ENCODE measurements at places on chromosomes 13 and 19.
A peak's percentile ranks its signal among the peaks of the same experiment; 100 is the strongest.

DNA sequence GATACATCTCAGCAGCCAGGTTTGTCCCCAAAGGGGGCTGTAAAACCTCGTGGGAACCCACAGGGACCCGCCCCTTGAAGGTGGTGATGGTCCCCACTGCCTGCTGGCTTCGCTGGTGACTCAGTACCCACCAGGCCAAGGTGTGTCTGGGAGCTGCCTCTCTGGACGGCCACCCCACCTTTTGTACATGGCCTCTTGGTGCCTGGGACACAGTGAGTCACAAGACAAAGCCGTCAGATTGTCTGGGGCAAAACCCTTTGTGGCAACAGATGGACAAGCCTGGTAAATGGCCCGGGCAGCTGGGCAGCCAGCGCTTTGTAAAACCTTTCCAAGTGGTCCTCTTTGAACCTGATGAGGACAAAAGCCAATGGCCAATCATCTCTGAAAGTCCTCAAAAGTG is 27.9 kb upstream of the KLF2 start:
- no peaks in the 10 kb centered on the region for H3K36me3 ChIP-seq
- H3K4me1 ChIP-seq: no peaks in the 10 kb centered on the region
- no peak overlapping the region for H3K4me3 ChIP-seq
- H3K27me3 ChIP-seq: no peaks in the 10 kb centered on the region
- no peak for DNase-seq
- no peak overlapping the region for H3K27ac ChIP-seq

- H3K4me3 ChIP-seq: peak overlapping the region; percentile 79
- peaks cover 21% of the 10 kb centered on the region for H3K4me1 ChIP-seq
- no peaks in the 10 kb centered on the region for H3K27me3 ChIP-seq
These were observed 2.9 kb upstream of the HOOK2 start for GRCh38 chr19:12778017-12778904.

GRCh38 chr19:12527034-12527836 is 24.0 kb downstream of the ZNF564 start:
- no peaks in the 10 kb centered on the region for H3K4me1 ChIP-seq
- peaks cover 92% of the 10 kb centered on the region for H3K36me3 ChIP-seq
- no peak for DNase-seq
- H3K27me3 ChIP-seq: peaks cover 16% of the 10 kb centered on the region

DNA sequence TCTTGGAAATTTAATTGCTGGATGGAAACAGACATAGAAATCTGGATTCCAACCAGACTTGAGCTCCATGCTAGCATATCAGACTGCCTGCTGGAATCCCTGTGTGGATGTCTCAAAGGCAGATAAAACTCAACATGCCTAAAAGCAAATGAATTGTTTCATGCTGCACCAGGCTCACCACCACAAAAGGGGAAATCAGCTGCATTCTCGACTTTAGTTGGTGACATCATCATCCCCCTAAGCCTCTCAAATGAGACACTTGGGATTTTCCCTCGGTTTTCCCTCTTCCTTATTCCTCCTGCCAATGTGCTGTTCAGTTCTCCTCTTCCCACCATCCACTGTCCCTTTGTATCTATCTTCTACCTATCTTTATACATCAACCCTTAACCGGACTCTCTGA is 134.3 kb downstream of the ZDHHC20 start:
- no peak overlapping the region for H3K27ac ChIP-seq
- H3K27me3 ChIP-seq: peaks cover 34% of the 10 kb centered on the region
- H3K36me3 ChIP-seq: no peaks in the 10 kb centered on the region
- H3K4me3 ChIP-seq: no peak overlapping the region
- no peak for DNase-seq
- H3K4me1 ChIP-seq: peaks cover 47% of the 10 kb centered on the region

- H3K27me3 ChIP-seq: no peaks in the 10 kb centered on the region
- peaks cover 40% of the 10 kb centered on the region for H3K36me3 ChIP-seq
- H3K27ac ChIP-seq: no peak overlapping the region
- DNase-seq: no peak
These were observed 43.5 kb downstream of the METTL21C start for GRCh38 chr13:102651392-102651791.

- H3K4me3 ChIP-seq: no peak overlapping the region
- no peaks in the 10 kb centered on the region for H3K36me3 ChIP-seq
- peaks cover 15% of the 10 kb centered on the region for H3K4me1 ChIP-seq
- no peak overlapping the region for H3K27ac ChIP-seq
- no peaks in the 10 kb centered on the region for H3K27me3 ChIP-seq
These were observed 472.9 kb downstream of the FOXO1 start for GRCh38 chr13:40193286-40194223.

DNA sequence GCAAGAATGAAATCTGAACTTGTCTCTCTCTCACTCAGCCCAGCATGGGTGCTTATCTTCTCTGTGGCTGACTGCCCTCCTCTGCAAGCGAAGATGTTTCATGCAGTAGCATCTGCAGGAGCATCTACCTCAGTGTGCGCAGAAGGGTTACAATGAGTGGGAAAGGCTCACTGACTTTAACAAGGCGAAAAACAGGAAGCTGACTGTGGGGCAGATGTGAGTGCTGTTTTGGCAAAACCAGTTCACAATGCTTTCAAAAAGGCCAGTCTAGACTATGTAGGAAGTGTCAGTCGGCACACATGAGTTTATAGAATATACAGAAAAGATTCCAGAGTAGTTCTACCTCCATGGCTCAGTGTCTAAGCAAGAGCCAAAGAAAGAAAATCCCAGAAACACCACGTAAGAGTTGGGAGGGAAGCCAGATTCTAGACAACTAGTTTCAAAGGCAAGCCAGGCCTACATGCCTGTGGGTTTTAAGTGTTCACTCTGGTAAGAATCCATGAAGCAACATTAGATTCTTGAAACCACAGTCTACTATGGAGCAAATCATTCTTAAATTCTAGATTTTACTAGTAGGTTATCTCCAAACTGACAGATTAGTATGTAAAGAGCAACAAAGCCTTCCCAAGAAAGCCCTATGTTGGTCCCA is 124.5 kb downstream of the ABCC4 start:
- no peaks in the 10 kb centered on the region for H3K27me3 ChIP-seq
- H3K27ac ChIP-seq: no peak overlapping the region
- no peak for DNase-seq
- H3K4me3 ChIP-seq: no peak overlapping the region
- H3K36me3 ChIP-seq: peaks cover 3% of the 10 kb centered on the region

DNA sequence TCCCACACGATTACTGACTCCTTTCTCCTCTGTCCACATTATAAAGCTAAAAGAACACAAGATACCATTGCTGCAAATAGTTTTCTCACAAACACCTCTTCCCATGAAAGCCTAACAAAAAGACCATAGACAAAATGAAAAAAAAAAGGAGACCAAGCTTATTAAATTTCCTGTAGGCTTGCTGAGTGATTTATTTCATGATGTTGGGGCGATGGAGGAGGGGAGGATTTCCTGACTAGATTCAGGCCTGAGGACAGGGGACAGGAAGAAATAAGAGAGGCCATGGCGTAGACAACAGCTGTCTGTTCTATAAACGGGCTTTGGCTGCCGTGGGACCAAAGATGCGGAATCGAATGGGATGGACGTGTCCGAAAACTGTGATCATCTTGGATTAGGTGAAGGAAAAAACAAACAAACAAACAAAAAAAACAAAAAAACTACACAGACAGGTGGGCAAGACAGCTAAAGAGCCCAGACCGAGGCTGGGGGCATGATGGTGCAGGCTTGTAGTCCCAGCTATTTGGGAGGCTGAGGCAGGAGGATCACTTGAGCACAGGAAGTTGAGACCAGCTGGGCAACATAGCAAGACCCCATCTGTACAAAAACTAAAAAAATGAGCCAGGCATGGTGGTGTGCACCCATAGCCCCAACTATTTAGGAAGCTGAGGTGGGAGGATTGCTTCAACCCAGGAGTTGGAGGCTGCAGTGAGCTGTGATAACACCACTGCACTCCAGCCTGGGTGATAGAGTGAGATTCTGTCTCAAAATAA is 5.3 kb downstream of the TMPRSS9 start:
- no peaks in the 10 kb centered on the region for H3K36me3 ChIP-seq
- no peak for DNase-seq
- peaks cover 3% of the 10 kb centered on the region for H3K27me3 ChIP-seq
- no peak overlapping the region for H3K27ac ChIP-seq
- peaks cover 4% of the 10 kb centered on the region for H3K4me1 ChIP-seq
- H3K4me3 ChIP-seq: no peak overlapping the region

DNA sequence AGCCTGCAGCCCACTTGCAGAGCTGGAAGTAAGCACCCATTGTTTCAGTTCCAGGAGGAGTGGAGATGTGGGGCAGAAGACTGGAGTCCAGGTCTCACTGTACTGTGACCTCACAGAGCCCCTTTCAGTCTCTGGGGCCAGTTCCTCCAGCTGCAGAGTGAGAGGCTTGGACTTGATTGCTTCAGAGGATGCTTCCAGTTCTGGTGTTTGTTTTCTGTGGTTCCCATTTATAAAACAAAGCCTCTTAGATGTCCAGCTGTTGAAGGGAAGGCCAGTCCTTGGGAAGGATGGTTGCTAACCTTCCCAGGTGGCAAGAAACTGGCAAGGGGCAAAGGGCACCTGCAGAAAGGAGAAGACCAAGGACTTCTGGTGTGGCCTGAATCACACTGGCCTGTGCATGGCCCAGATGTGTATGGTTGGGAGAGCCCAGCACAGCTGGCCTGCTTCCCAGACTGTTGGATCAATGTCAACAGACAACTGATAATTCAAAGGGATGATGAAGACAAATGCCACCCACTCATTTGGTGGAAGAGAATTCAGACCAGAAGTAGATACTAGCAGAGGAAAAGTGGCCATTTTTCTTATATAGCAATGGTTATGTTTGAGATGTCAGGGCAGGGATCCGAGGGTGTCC is 218.5 kb downstream of the ZNF536 start:
- H3K27me3 ChIP-seq: no peaks in the 10 kb centered on the region
- peaks cover 26% of the 10 kb centered on the region for H3K4me1 ChIP-seq
- H3K4me3 ChIP-seq: no peak overlapping the region

- DNase-seq: no peak
- no peaks in the 10 kb centered on the region for H3K4me1 ChIP-seq
- H3K27ac ChIP-seq: no peak overlapping the region
- H3K27me3 ChIP-seq: peaks cover 35% of the 10 kb centered on the region
- peaks cover 77% of the 10 kb centered on the region for H3K36me3 ChIP-seq
These were observed 1474.3 kb downstream of the UQCRFS1 start for GRCh38 chr19:27738569-27739193.

- peaks cover 48% of the 10 kb centered on the region for H3K4me1 ChIP-seq
- DNase-seq: no peak
- peak overlapping the region; percentile 77 for H3K4me3 ChIP-seq
- H3K36me3 ChIP-seq: peaks cover 3% of the 10 kb centered on the region
- no peak overlapping the region for H3K27ac ChIP-seq
These were observed 6.4 kb downstream of the LTBP4 start for GRCh38 chr19:40607311-40608239.

DNA sequence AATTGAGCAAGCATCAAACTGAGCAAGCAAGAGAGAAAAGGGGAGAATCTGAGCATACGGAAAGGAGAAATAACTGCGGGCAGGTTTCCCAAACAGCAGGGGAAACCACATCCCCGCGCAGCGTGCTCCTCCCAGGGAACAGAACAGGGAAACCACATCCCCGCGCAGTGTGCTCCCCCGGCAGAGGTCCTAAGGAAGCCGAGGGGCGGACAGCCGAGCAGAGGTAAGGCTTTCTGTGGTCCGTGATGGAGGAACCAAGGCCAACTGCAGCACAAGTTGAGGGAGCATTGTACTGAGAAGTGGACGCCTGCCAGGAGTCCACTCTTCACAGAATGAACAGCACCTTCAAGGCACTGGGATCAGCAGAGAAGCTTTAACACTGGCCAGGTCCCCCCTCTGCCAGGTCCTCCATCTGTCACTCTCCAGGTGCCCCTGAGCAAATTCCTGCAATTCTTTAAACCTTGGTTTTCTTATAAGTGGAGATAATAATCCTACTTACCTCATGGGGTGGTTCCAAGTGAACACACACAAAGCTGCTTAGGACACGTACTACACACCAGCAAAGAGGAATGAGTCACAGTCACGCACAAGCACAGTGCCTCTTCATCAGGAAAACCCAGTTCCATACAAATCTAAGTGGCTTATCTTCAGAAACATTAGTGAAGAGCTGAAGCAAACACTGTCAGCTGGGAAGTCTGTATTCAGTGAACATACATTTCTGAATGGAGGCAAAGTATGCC is 23.0 kb upstream of the LAMP1 start:
- H3K36me3 ChIP-seq: no peaks in the 10 kb centered on the region
- H3K27ac ChIP-seq: no peak overlapping the region
- H3K4me3 ChIP-seq: no peak overlapping the region
- H3K4me1 ChIP-seq: peaks cover 2% of the 10 kb centered on the region
- no peaks in the 10 kb centered on the region for H3K27me3 ChIP-seq

DNA sequence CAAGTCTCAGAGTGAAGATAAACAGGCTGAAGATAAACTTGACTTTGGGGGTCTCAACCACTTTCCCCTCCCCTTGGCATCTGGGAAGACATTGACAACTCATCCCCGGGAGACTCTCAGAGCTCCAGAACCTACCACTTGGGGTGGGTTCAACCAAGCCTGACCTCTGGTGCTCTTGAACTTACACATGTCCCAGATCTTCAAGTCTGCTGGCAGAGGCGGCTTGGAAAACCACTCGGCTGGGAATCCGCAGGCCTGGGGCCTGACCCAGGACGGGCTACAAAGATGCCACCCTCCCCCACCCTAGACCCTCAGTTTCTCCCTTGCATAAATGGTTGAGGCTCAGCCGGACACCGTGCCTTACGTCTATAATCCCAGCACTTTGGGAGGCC is 512 bp downstream of the LRRC8E start:
- peaks cover 56% of the 10 kb centered on the region for H3K27me3 ChIP-seq
- no peaks in the 10 kb centered on the region for H3K36me3 ChIP-seq
- no peak overlapping the region for H3K27ac ChIP-seq
- peaks cover 3% of the 10 kb centered on the region for H3K4me1 ChIP-seq

DNA sequence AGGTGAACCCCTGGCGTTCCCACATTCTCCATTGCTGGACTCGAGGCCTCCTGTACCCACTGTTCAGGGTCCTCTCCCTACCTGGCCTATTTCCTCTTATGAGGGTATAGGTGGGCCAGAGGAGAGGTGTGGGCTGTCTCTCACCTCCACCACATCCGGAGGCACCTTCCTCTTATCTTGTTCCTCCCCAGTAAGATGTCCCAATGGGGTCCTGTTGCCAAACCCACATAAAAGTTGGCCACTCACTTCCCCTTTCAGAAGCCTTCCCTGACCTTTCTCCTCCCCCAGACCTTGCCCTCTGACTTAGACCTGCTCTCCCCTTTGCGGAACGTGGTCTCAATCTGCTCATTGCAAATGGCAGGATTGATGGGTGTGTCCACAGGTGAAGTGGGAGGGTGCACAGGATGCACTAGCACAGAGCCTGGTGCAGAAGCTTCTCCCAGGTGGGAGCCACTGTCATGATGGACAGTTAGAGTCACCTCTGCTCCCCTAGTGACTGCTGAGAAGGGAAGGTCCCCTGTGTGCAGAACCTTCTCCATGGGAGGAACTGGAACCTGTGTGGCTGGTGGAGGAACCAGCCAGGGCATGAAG is 1.3 kb downstream of the CYP4F3 start:
- H3K36me3 ChIP-seq: peaks cover 66% of the 10 kb centered on the region
- no peak overlapping the region for H3K27ac ChIP-seq
- H3K4me1 ChIP-seq: no peaks in the 10 kb centered on the region
- peaks cover 12% of the 10 kb centered on the region for H3K27me3 ChIP-seq
- H3K4me3 ChIP-seq: no peak overlapping the region

DNA sequence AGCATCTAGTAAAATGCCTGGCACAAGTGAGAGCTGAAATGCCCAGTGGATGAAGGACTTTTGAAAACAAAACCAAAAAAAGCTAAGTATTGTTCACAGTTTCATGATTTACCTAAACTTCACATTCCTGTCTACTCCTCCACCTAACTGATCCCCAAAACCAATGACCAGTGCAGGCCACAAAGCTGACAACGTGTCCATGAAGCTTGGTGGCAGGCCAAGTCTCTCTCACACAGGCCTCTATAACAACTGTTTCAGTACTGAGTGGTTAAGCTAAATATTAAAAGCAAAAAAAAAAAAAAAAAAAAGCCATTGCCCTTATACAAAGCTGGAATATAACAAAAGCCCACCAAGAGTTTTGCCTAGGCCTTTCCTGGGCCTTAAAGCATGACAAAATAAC is 36.4 kb downstream of the STK24 start:
- peaks cover 83% of the 10 kb centered on the region for H3K4me1 ChIP-seq
- no peak overlapping the region for H3K27ac ChIP-seq
- no peak for DNase-seq
- no peak overlapping the region for H3K4me3 ChIP-seq
